ENCODE measurements at places on chromosomes 2 and 18.

- H3K4me1 ChIP-seq: peaks cover 14% of the 10 kb centered on the region
- H3K36me3 ChIP-seq: no peaks in the 10 kb centered on the region
- H3K4me3 ChIP-seq: no peak overlapping the region
- no peak for DNase-seq
- no peak overlapping the region for H3K27ac ChIP-seq
Measured at GRCh38 chr2:158965641-158966040, 2.8 kb upstream of the TANC1 start.

DNA sequence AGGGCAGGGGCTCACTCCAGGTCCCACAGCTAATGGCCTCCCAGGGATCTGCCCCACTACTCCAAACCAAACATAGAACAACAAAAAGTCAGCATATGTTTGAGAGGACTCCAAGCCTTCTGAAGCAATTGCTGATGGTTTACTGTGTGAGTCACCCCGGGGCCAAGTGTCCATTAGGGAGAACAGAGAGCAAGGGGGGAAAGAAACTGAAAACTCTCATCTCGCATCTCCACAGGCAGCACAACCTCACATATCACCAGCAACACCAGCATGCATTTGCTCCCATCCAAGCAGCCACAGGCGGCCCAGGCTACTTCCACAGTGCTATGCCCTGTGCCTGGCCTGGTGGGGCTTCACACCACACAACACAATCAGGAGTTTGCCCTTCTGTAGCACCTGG lies 39.1 kb downstream of the CYRIA start:
- no peak overlapping the region for H3K27ac ChIP-seq
- DNase-seq: no peak
- H3K4me1 ChIP-seq: peaks cover 39% of the 10 kb centered on the region
- no peaks in the 10 kb centered on the region for H3K36me3 ChIP-seq
- no peak overlapping the region for H3K4me3 ChIP-seq
- H3K27me3 ChIP-seq: no peaks in the 10 kb centered on the region

DNA sequence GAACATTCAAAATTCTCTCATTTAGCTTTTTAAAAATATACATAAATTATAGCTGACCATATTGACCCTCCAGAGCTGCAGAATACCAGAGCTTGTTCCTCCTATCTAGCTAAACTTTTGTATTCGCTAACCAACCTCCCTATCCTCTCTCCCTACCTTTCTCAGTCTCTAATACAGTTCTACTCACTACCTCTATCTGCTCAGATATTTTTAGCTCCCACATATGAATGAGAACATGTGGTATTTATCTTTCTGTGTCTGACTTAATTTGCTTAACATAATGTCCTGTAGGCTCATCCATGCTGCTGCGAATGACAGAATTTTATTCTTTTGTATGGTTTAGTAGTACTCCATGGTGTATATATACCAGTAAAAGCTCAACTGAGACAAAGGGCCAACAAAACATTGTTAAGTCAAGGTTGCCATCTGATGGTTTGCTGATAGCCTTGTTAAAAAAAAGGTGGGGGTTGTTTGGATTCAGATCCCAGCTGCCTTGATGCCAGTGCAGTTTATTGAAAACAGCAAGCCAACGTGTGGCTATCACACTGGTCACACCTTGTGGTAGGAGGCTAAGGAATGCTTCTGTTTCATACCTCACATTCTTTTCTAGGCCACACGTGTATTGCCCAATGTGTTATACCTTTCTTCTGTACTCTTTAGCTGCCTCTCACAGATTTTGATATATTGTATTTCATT lies 101.5 kb downstream of the VWA3B start:
- H3K4me1 ChIP-seq: no peaks in the 10 kb centered on the region
- no peak for DNase-seq
- no peaks in the 10 kb centered on the region for H3K36me3 ChIP-seq
- no peak overlapping the region for H3K4me3 ChIP-seq

GRCh38 chr2:43019536-43020183 lies 206.7 kb downstream of the ZFP36L2 start:
- H3K27me3 ChIP-seq: peaks cover 6% of the 10 kb centered on the region
- no peak overlapping the region for H3K27ac ChIP-seq
- no peaks in the 10 kb centered on the region for H3K4me1 ChIP-seq
- DNase-seq: no peak

- H3K4me3 ChIP-seq: no peak overlapping the region
- peaks cover 62% of the 10 kb centered on the region for H3K36me3 ChIP-seq
- peaks cover 27% of the 10 kb centered on the region for H3K4me1 ChIP-seq
- no peak for DNase-seq
- no peak overlapping the region for H3K27ac ChIP-seq
Measured at GRCh38 chr2:38584881-38585280, 17.8 kb downstream of the HNRNPLL start.

DNA sequence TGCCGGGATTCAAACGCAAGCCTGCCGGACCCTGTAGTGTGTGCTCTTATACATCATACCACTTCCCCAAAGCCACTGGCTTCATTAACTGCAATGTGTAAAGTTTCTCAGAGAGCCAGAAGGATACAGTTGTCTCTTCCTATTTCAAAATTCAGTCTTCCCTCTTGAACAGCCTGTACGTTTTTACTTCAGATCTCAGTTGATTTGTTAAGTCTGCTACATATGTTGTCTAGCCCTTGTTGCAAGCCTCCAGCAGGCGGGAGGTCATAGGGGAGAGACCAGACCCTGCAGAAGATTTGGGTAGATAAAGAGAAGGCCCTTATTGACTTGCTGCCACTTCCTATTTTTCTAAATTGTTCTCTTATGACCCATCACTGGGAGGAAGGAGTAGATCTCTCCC lies 56.2 kb downstream of the ARHGEF33 start:
- H3K36me3 ChIP-seq: no peaks in the 10 kb centered on the region
- no peak overlapping the region for H3K27ac ChIP-seq
- no peaks in the 10 kb centered on the region for H3K4me1 ChIP-seq
- H3K4me3 ChIP-seq: no peak overlapping the region
- H3K27me3 ChIP-seq: peaks cover 7% of the 10 kb centered on the region

Data from T-helper 2 cell treated with Interferon-gamma antibody and Interleukin-4, amounts not matched to agents 5 μg/mL and 100 μg/mL, for 36 hours (primary cell).